ENCODE measurements at places on chromosomes 1 and 21.

DNA sequence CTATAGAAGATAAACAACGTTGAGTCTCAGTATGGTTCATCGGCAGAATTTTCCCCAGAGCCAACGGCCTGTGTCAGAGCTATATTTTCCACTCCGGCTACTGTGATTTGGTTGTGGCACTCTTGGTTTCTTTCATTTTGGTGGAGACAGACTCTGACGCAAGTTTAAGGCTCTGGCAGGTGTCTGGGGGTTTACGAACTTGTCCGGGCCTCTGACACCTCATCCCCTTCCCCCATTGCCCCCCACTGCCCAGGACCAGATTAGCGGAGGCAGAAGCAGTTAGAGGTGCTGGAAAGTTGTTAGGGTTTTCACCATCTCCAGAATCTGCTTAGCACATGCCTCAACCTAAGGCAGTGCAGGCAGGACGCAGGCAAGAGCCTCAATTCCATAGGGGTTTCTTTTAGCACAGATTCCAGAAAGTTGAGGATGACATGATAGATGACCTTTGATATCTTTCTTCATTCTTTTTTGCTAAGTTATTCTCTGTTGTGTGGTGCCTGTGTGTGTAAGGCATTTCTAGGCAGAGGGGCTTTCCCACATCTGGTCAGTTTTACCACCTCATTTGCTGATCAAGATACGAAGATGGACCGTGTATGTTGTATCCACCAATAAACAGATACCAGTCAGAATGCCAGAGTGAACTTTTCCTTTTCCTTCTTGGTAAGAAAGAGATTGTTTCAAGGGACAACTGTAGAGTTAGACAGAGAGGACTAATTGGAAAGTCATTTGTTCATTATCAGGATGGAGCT lies 18.4 kb upstream of the IL10 start:
- DNase-seq = no peak

GRCh38 chr1:181413195-181413815 lies 70.0 kb upstream of the CACNA1E start:
- DNase-seq = no peak

DNA sequence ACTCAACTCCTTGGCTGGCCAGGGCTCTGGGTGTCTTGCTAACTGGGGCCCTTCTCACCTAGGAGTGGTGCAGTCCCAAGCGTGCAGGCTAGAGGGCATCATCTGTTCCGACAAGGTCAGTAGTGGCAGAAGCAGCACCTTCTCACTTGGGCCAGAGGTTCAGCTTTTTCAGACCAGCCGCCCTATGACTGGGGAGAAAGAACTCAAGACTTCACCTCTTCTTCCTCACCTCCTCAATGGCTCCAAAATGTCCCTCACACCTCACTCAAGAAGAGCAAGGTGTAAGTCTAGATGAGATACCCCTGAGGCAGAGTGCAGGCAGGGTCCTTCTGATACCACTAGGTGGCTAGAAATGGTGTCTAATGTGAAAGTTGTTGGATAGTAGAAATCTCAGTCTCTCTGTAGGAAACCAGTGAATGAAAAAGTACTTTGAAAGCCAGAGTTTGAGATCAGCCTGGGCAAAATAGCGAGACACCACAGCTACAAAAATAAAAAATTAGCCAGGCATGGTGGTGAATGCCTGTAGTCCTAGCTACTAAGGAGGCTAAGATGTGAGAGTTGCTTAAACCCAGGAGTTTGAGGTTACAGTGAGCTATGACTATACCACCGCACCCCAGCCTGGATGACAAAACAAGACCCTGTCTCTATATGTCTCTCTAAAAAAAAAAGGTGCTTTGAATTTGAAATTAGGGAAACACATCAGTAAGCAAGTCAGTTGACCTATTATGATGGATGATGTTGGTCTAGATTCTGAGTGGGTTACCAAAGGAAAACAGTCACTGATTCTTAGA lies 8.6 kb upstream of the IL20 start:
- no peak for DNase-seq

- no peak for DNase-seq
Measured at GRCh38 chr1:222582099-222582774, 7.5 kb downstream of the TAF1A start.

DNA sequence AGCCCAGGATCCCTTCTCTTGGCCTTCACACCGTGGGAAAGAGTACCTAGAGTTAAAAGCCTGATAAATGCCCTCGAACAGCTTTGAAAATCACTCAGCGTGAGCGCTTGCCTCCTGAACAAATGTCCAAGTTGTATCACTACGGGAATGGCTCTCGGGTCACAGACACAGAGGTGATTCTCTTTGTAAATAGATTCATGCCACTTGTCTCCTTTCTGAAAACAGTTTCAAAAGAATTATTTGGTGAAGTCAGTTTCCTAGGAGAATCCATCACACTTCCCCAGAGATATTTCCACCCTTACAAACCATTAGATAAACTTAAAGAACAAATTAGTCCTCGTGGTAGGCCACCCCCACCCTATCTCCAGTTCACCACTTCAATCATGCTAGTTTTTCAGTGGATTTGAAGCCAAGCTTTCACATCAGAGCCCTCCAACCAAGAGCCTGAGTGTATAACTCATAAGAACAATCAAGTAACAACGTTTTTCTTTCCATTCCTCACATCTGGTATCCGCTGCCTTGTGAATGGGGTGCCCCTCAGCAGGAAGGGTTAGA lies 132.9 kb downstream of the SLC30A10 start:
- DNase-seq = no peak

DNA sequence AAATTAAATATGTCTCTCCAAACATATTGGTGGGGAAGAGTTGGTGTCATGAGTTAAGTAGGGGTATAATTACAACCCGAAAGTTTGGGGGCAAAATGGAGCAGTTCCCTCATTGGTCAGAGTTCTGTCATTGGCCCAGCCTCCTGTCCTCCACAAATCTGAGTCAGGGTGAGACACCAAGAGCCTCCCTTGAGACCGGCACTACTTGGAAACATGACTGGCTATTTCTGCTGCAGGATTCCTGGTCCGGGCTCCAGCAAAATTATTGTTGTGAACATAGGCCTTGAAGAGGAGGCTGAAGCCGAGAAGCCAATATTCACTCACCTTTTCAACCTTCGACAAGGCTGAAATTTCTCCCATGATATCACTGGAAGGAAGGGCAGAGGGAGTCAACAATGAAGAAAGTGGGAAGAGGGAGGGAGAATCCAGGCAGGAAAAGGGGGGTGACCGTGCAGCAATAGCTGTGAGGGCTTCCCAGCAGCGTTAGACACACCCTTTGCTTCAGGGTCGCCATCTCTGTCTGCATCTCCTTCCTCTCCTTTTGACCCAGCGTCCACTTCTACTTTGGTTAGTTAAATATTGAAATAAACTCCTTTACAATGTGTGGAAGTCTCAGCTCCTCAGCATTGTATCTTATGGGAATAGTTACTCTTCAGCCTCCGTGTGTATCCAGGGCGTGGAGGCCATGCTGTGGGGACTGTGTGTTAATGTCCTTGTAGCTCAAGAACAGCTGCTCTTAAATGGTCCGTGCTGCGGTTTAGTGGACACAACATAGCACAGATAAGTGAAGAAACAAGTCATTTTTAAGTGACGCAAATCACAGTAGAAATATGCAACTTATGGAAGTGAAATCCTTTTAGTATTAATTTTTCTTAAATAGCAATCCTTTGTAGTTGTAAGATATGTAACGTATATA lies 307.4 kb downstream of the DISC1 start:
- no peak for DNase-seq

DNA sequence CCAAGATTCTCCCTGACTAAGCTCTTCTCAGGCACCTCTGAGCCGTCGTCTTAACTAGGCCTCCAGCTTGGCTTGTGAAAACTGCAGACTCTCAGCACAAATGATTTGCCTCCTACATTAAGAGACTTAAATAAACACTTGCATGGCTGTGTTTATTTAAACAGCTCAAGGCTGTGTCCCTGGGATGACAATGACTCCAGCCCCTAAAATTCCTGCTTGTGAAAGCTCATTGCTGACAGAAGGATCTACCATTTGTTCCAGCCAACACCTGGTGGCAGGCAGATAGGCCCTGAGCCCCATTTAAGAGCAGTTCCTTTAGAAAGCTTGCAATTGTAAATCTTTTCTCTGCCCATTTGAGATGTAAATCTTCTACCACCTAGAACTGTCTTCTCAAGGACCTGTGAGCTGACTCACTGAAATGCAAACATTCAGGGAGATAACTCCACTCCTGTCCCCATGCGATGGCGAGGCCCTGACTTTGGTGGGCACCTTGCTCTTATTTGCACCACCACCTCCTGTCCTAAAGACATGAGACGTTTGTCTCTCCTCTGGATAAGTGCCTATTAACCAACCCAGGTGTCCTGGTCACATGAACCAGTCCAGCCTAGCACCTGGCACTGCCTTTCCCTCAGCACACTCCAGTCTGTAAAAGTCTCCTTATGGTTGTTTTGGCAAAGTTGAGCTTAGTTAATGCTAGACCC lies 15.1 kb upstream of the PCP4 start:
- no peak for DNase-seq

Measured in NCI-H2107 (cell line).